Left kidney (tissue), 8 donors: ENCODE measurements at places on chromosomes 7 and 10. TPM values are rescaled to one million over a fixed set of nuclear protein-coding genes. Genes with fewer than 3 reads are reported as not detected.

The TEX47 gene
- polyA plus RNA-seq: not detected

The UPK3B gene
- 1.1 TPM for polyA plus RNA-seq

The ITGB8 gene
- 55.7 TPM for polyA plus RNA-seq

The MMD2 gene
- not detected for polyA plus RNA-seq

The PLEKHA1 gene
- 127 TPM for polyA plus RNA-seq

The ZNF3 gene
- 60.6 TPM for polyA plus RNA-seq

The ENTPD1 gene
- 23.1 TPM for polyA plus RNA-seq

The EIF3A gene
- polyA plus RNA-seq: 205 TPM

The PPP1R17 gene
- polyA plus RNA-seq: not detected

The NEUROG3 gene
- polyA plus RNA-seq: not detected

The GDF10 gene
- polyA plus RNA-seq: 1.6 TPM

The GPR15LG gene
- polyA plus RNA-seq: 0.52 TPM

The PAX2 gene
- 235 TPM for polyA plus RNA-seq

The KLLN gene
- 1.5 TPM for polyA plus RNA-seq

The AKR1C8 gene
- polyA plus RNA-seq: 0.20 TPM

The STEAP1 gene
- 16.5 TPM for polyA plus RNA-seq

The ACHE gene
- 2.7 TPM for polyA plus RNA-seq

The CRYGN gene
- polyA plus RNA-seq: 4.4 TPM

The ADK gene
- 32.8 TPM for polyA plus RNA-seq

The CYP3A7 gene
- 1.2 TPM for polyA plus RNA-seq

The CHN2 gene
- polyA plus RNA-seq: 19.0 TPM

The HTR7 gene
- 0.53 TPM for polyA plus RNA-seq

The TRPV6 gene
- polyA plus RNA-seq: 12.3 TPM

The SPDYE9 gene
- polyA plus RNA-seq: 1.5 TPM

The GPR26 gene
- 0.07 TPM for polyA plus RNA-seq

The GIMAP2 gene
- polyA plus RNA-seq: 7.2 TPM

The PLXDC2 gene
- polyA plus RNA-seq: 32.9 TPM

The TUBAL3 gene
- polyA plus RNA-seq: 0.40 TPM

The NAT16 gene
- not detected for polyA plus RNA-seq

The MEOX2 gene
- 1.6 TPM for polyA plus RNA-seq

The SPDYE2B gene
- 3.8 TPM for polyA plus RNA-seq
